Fibroblast of skin of back (primary cell): ENCODE measurements at places on chromosomes 5 and 9.

DNA sequence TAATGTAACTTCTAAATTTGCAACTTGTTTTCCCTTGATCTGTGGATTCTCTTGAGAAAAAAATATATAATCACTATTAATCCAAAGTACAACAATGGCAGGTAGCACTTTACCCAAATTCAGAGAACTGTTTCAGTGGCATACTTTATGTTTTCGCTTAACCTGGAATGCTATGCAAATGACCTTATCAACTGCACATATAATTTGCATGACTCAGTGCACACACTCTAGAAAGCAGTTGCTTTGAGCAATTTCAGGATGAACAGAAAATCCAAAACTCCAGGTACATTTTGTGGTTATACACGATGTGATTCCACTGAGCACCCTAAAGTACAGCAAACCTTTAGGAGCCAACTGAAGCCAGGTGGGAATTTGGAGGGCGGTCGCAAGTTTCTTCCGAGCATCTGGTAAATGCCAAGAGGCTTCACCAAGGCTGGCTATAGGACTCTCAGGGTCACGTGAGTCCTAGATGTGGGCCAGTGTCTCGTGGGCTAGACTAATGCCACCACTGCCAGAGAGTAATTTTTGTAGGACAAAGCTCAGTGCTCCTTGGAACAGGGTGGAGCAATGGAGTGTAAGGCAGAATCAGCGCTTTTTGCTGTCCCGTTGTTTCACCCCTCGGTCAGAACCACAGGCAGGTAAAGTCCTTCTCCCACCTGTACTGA, 37.3 kb downstream of the DMGDH start:
- peak; percentile 19 for DNase-seq

DNA sequence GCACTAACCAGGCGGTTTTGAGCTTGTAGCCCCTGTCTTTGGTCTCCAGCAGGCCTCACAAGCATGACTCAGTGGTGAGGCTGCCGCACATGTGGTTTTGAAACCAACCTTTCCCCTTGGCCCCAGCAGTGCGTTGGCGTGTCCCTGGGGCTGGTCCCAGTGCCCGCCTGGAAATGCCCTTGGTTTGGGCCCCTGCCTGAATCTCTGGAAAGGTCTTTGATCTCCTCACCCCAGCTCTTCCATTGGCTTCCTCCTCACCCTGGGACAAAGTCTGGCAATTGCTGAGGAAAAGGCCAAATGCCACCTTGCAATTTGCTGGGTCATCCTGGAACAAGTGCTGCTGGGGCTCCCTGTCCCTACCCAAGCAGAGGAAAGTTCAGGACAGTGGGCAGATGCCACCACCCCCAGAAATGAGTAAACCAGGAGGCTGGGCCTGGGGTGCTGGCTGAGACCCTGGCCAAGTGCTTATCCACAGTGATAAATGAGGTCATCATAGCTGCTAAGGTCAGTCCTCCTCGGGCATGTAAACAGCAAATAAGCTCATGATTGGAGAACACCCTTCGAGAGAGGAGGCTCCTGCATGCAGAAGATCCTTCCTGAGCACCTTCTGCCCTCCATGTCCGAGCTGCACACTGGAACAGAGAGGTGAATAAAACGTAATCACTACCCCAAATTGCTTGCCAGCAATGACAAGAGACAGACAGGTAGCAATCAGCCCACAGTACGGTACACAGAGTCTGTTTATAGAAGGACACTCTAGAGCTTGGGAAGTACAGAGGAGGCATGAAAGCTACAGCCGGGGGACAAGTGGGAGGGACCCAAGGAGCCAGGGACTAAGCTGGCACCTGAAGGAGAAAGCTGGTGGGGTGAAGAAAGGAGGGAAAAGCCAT, 98.9 kb upstream of the CPEB4 start:
- DNase-seq = peak; percentile 59

GRCh38 chr5:138336952-138337684, 948 bp upstream of the FAM53C start:
- DNase-seq = no peak

- peak; percentile 55 for DNase-seq
Measured at GRCh38 chr9:2489838-2490314, 131.7 kb upstream of the VLDLR start.

GRCh38 chr5:177320879-177321278, 9.2 kb upstream of the MXD3 start:
- no peak for DNase-seq

DNA sequence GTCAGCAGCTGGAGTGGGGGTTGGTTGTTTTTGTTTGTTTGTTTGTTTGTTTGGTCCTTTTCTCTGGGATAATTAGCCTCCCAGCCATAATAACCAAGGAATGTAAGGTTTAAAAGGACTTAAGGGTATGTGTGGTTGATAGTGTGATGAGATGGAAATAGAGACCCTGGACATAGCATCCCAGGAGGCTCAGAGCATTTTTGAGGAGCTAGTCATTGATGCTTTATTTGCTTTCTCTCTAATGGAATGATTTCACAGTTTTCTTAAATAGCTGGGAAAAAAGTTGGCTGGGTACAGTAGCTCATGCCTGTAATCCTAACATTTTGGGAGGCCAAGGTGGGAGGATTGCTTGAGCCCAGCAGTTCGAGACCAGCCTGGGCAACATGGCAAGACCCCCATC, 45.1 kb downstream of the TTC1 start:
- peak; percentile 87 for DNase-seq

- DNase-seq = no peak
Measured at GRCh38 chr5:77924081-77924480, 147.9 kb upstream of the TBCA start.

- DNase-seq = no peak
Measured at GRCh38 chr9:121786998-121787422, 135.6 kb downstream of the DAB2IP start.
